ENCODE measurements at places on chromosomes 2 and 18. TPM values are rescaled to one million over a fixed set of nuclear protein-coding genes. Genes with fewer than 3 reads are reported as not detected.

DNA sequence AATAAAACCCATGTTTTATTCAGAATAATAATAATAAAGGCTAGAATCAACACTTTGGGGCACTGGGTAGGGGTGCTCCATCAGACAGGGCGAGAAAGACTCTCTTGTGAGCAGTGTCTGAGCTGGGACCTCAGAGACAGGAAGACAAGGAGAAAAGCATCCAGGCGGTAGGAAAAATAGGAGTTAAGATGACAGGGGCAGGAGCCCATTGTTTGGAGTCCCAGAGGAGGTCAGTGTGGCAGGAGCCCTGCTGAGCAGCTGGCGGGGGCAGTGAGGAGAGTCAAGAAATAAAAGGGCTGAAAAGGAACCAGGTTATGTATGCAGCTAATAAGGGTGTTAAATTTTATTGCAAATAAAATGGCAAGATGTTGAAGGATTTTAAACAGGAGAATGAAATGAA lies 457.4 kb downstream of the FBXO15 start:
- DNase-seq: no peak

- DNase-seq: no peak
Observed at GRCh38 chr18:47746615-47747014, 183.8 kb downstream of the SMAD2 start.

DNA sequence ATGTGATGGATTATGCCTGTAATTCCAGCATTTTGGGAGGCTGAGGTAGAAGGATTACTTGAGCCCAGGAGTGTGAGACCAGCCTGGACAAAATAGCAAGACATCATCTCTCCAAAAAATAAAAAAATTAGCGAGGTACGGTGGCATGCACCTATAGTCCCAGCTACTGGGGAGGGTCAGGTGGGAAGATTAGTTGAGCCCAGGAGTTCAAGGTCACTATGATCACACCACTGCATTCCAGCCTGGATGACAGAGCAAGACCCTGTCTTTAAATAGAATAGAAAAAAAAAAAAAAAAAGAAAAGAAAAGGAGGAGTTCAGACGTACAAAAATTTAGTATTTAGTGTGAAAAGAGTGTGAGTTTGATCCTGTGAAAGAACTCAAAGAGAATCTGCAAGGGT lies 154.9 kb downstream of the NR4A2 start:
- DNase-seq: no peak

EML6 gene
- total RNA-seq: 2.1 TPM

- no peak for DNase-seq
Observed at GRCh38 chr2:175034716-175035115, 29.5 kb upstream of the CHN1 start.

DNA sequence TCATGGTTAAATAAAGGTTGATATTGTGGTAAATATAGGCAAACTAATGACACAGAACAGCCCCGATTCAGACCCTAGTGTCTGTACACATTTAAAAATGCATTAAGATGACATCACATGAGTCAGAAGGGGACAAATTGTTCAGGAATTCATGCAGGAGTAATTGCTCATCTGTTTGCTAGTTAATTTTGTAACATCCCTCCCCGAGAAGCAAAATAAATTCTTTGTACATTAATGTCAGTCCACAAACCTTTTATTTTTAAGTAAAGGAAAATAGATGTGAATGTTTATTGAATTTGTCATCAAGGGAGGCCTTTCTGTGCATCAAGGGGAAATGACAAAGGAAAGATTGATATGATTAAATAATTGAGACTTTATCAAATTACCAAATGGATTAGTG lies 69.9 kb downstream of the SH3BP4 start:
- no peak for DNase-seq

SIX3 gene
- not detected for total RNA-seq

GRCh38 chr2:101311696-101312017 lies 3.2 kb upstream of the RNF149 start:
- DNase-seq: no peak

DNA sequence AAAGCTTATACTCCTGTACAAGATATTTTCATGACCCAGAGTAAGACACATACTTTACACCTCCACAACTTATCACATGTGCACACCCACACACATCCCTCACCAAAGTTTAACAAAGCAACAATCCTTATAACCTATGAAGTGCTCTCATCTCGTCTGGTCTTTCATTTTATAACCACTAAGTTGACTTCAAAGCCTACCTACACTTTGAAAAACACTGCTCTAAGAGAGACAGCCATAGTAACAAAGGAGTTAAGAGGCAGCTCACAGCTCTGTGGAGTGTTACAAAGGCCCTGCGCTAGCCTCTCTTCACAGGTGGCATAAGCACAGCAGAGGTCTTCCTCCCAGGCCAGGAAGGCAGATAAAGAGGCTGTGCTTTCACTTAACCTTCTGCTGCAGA lies 69.7 kb upstream of the TMEM200C start:
- DNase-seq: no peak

DNA sequence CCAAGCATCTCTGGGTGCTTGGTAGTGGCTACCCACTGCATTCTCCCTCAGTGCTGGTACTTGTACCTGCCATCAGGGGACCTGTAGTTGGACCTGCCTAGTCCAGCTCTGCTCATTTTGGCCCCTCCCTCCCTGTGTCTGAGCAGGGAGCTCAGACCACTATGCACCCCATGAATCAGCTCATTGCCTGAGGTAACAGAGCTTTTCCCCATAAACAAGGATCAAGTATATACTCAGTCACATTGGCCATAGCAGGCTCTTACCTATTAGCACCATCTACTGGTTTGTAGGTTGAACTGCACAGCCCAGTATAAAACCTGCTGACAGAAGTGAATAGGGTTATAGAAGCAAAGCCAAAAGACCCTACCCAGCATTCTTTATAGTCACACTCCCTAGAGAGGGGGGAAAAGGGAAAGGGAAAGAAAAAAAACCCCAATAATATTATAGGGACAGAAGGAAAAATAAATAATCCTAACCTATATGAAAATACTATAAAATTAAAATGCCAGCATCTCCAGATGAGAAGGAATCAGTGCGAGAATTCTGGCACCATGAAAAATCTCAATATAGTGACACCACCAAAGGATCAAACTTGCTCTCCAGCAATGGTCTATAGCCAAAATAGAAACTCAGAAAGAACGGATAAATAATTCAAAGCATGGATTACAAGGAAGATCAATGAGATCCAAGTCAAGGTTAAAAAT lies 6.9 kb upstream of the FLACC1 start:
- DNase-seq: no peak

ST8SIA5 gene
- not detected for total RNA-seq

- DNase-seq: no peak
Observed at GRCh38 chr2:136324966-136325365, 207.0 kb upstream of the CXCR4 start.

- DNase-seq: no peak
Observed at GRCh38 chr18:23155537-23155936, 20.3 kb downstream of the CABLES1 start.

DNA sequence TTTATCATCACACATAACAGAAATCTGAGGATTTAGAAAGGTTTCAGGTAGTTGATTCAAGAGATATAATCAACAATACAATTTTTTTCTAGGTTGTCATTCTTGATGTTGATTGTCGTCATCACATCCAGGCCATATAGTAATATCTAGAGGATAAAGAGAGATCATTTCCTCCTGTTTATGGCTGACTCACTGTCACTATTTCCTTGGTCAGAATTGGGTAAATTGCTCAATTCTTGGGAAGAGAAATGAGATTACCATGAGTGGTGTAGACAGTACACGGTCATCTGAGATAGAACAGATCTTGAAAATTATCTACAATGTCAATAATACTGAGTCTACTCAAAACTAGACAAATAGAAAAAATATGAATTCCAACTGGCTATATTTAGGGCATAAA lies 78.8 kb downstream of the ZNF804A start:
- no peak for DNase-seq

GRCh38 chr2:170733798-170734600 lies 18.9 kb downstream of the SP5 start:
- no peak for DNase-seq

GRCh38 chr2:7083580-7084509 lies 166.6 kb downstream of the RNF144A start:
- no peak for DNase-seq

DNA sequence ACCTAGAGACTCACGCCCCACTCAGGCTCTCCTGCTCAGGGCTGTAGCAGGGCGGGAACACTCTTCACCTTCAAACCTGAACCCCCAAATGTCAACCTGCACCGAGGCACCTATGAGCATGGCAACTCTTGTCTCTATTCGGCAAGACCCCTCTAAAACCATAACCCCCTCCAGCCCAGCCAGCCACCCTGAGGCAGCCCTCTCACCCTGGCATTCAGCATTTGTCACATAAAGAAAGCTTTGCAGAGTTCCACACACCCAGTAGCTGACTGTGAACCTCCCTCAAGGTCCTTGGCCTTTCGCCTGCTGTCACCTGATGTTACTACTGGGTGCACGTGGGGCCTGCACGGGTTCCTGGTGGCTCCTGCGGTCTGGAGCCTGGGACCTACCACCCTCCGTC lies 97.2 kb upstream of the ALKAL2 start:
- no peak for DNase-seq

DNA sequence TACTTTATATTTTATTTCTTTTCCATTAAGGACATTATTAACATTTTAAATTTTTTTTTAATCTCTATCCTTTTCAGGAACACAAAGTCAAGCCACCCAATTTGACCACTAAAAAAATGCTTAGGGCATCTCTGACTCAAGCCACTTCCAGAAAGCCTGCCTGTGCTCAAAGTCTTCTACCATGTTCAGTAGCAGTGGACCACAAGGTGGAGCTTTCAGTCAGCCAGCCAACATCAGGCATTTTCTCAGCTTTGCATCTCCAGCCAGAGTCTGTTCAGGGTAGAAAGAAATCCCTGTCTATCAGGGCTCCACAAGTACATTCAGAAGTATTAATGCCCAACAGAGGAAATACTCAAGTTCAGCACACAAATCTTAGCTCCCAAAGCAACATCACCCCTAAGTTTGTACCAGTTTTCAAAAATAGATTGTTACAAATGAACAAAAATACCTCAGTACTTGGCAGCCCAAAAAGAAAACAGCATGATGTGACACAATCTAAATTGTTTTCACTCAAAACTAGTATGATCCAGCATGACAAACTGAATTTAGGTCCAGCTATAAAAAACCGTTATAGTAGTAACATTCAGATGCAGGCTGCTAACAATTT lies 37.6 kb downstream of the C18orf63 start:
- DNase-seq: no peak

GRCh38 chr18:22912835-22913234 lies 20.3 kb upstream of the RBBP8 start:
- DNase-seq: no peak

DNA sequence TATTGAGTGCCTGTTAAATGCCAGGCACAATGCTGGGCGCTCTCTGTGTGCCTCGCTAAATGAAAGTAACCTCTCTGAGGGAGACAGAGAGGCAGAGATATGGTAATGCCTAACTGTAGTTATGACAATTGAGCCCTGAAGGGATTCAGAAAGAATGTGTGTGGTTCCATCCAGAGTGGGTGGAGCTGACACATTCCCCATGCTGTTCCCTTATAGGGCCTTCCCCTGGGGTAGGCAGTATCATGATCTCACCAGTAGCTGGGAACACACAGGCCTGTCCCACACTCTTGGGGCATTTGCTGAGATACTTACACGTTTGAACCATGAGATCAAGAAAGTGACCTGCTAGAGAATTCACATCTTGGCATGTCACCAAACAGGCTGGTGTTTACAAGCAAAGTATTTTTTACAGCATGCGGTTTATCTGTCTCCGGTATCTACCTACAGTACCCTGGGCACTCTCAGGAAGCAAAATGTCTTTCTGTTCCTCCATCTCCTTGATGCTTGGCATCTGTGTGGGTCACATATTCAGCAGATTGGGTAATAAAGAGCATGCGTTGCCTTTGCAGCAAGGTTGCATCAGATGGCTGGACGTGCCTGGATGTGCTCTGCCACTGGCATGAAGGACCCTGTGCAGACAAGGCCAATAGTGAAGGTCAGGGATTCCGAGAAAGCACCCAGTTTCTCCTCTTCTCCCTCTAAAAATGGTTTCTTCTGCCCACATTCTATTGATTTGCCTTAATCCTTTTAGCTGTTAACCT lies 9.4 kb downstream of the CTIF start:
- DNase-seq: no peak

EN1 gene
- not detected for total RNA-seq

KCNK3 gene
- not detected for total RNA-seq

PDE6D gene
- total RNA-seq: 34.1 TPM

DNA sequence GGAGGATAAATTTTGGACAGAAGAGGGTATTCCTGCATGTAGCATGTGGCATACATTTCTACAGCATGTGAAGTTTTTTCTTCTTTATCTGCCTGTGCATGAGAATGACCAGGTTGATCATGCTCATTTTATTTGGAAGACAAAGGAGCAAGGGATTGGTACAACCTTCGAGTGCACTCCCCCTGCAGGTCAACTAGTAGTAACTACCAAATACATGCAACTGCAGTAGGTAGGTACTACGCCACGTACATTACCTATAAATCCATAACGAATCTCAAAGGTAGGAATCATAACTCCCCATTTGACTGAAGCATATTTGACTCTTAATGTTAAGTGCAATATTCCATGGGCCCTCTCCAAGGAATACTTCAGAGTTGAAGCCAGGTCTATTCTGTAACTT lies 763.9 kb downstream of the TSN start:
- no peak for DNase-seq

TBR1 gene
- not detected for total RNA-seq

DNA sequence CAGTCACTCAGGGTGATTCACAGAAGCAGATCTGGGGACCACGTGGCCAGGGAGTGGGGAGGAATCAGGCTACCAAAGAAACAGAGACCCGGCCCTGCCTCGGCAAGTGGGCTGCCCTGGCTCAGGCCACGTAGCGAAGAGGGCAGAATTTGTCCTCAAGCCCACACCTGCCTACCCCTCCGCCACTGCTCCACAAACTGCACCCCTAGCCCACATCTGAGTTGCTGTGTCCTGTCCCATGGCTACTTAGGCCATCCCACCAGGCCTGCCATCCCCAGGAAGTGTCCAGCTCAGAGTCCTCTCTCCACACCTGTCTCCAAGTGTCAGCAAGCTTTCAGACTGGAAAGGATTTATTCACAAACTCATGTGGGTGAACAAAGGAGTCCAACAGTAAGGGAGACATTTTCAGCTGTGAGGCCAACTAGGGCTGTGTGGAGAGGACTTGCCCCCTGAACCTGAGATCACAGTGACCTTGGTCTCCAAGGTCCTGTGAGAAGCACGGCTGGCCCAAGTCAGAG lies 31.7 kb upstream of the ASPRV1 start:
- DNase-seq: peak; percentile 3

GRCh38 chr18:2997846-2998564 lies 14.9 kb downstream of the LPIN2 start:
- DNase-seq: no peak

IL1RL1 gene
- not detected for total RNA-seq

DNA sequence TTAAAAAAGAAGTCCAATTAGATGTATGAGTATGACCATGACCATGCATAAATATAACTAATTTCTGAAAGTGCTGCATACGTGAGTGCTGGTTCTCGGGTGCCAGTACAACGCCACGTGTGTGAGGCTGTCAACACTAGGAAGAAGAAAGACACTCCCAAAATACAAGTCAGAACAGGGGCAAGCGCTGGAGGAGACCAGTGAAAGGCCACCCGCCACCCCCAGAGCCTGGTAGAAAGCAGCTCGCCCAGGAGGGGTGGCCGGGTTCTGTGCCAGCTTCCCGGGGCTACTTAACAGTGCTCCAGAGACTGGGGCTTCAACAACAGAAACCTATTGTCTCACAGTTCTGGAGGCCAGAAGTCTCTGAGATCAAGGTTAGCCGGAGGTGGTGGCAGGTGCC lies 147.6 kb downstream of the RTP5 start:
- DNase-seq: no peak

GCKR gene
- not detected for total RNA-seq

- DNase-seq: no peak
Observed at GRCh38 chr2:202718614-202719013, 83.8 kb downstream of the FAM117B start.

TUBB8B gene
- not detected for total RNA-seq

SERPINE2 gene
- 22.2 TPM for total RNA-seq

Measured in activated naive CD8-positive, alpha-beta T cell treated with anti-CD3 and anti-CD28 coated beads, Interleukin-2, amount 10 ng/mL, durations not matched to agents 7 days and 5 days (primary cell).